ENCODE measurements at places on chromosomes 7 and 10.

DNA sequence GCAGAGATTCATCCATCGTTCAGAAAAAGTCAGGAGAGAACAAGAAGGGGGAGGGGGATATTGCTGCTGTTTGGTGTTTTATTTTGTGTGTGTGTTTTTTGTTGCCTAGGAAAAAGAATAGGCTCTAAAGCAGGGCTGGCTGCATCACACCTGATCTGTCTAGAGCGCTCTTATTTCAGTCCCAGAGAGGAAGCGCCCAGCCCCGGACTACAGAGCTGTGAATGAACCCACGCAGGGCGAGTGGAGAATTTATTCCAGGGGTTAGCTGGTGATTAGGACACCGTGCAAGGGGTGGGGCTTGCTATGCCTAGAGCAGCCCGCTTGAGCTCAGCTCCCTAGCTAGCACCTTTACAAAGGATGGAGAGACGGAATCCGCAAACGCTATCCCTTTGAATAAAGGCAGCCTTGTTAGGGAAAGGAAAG, 621 bp upstream of the FAM13C start:
- no peak for DNase-seq

DNA sequence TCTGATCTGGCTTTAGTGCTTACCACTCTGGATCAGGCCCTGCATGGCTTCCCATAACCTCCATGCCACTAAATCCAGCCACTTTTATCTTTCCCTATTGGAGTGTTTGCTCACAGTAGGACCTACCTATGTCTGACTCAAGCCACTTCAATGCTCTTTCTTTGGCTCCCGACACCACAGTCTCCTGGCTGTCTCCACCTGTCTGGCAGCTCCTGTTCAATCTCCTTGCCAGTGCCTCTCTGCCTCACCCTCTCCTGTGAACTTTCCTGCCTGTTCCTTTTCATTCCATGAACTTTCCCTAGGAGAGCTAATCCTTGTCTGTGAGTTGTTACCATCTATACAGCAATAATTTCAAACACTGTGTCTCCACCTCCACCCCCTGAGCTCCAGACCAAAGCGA, 82.6 kb upstream of the UCN3 start:
- DNase-seq = no peak

DNA sequence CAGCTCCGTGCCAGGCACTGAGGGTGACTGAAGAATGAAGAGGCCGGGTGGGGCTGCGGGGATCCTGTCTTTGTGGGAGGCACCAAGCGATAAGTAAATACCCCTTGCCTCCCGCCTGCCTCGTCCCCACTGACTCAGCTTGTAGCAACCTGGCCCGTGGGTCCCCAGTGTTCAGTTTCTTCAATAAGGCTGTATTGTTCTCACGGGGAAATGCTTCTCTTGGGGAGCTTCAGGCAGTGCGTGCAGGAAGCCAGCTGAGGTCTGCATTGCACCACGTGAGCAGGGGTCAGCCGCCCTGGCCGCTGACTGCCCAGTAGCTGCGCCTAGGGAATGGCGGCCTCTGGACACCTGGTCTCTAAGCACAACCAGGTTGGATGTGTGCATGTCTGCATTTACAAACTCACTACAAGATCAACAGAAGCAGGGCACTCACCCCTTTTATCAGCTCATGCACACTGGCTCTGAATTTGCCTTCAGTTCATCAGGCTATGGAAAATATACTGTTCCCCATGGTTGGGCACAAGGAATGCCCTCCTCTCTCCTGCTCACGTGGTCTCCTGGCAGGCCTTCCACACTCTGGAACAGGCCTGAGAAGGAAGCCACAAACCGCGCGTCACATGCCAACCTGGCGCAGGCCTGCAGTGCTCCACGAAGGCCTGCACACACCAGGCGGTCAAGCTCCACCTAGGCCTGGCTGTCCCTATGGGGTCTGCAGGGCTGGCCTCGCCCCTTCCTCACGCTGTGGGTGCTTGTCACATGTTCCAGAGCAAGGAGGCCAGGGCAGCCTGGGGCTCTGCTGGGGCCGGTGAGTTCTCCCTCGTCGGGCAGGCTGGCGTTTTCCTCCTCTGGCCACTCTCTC, 135.7 kb upstream of the RNF32 start:
- no peak for DNase-seq

GRCh38 chr10:21733710-21734109, 199.7 kb downstream of the MLLT10 start:
- no peak for DNase-seq

DNA sequence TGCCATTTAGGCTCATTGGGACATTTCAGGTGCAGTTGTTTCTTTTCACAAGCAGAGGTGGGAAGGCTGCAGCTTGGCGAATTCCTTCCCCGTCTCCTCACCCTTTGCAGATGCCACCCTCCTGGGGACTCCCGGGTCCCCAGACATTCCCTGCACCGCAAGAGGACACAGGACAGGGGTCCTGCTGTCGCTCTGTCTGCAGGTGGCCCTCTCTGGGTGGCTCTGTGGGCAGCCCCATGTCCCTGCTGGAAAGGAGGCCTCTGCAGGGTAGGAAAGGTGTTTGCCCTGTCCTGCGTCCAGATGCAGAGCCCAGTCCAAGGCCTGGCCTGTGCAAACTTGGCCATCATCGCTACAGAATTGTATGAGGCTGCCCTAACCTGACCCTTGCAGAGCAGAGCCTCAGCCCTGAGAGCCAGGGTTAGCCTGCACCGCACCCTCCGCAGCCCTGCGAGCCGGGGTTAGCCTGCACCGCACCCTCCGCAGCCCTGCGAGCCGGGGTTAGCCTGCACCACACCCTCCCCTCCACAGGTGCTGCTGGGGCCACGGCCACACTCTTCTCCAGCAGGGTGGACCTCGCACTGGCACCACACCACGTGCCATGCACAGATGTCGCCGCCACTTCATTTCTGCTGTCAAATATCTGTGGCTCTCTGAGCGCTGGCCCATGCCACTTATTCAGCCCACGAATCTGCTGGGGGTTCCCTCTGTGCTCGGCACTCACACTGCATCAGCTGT, 61.0 kb downstream of the CFAP46 start:
- DNase-seq = no peak

GRCh38 chr7:158766570-158767281, 62.1 kb upstream of the NCAPG2 start:
- DNase-seq = no peak

DNA sequence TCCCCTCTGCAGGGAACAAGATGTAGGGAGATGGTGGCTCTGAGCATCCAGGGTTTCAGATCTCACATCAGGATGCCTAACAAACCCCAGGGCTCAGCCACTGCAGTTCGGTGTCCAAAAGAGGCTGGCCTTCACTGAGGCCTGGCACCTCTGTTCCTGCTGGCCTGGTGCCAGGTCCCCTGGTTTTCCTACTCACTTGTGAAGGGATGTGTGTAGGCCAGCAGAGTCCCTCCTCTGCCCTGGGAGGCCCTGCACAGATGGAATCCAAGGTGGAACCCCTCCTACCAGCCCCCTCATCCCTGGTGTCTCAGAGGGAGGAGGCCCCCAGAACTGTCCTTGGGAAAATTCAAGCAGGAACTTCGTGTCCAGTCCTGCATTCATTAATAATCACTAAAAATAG, 260.6 kb downstream of the CCSER2 start:
- no peak for DNase-seq

GRCh38 chr10:24385776-24386175, 176.8 kb downstream of the KIAA1217 start:
- DNase-seq = no peak

All from stimulated activated CD8-positive, alpha-beta memory T cell treated with anti-CD3 and anti-CD28 coated beads, Interleukin-4, amount 100 ng/mL, for 4 hours (primary cell).